ENCODE measurements at places on chromosomes 3 and 15.

DNA sequence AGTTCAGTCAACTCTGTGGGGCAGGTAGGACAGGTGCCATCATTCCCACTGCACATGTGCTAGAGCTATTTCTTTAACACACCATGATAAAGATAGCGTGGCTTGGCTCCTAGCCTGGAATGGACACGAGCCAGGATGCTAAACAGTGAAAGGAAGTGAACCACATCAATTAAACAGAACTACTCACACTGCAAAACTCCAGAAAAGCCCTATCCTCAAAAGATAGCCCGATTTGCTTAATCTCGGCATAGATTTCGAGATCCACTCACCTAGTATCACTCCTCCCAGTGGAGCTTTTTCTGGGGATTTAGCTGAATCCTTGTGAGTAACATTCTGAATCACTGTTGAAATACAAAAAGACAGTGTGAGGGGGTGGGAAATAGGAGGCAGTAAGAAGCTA is 118.0 kb downstream of the ABI3BP start:
- DNase-seq: peak; percentile 4

GRCh38 chr3:70959506-70960291 is 623.8 kb downstream of the FOXP1 start:
- DNase-seq: no peak

DNA sequence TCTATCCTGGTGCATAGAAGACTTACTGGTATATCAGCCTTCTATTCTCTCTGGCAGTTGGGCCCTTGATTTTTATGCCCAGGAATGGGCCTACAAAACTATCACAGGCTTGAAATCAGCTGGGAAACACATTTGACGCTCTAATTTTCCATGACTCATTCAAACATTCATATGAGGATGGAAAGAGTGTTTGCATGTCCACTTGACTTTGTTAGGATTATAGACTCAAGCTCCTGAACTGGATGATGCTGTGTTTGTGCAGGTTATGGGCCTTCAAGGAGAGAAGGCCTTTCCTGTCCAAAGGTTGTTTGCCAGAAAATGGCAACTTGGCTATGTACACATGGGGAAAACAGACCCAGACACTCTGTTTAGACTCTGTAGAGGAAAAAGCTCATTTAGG is 219.9 kb downstream of the GAP43 start:
- DNase-seq: no peak

- DNase-seq: no peak
Observed at GRCh38 chr3:64080616-64081234, 57.4 kb upstream of the PSMD6 start.

- DNase-seq: no peak
Observed at GRCh38 chr3:18723206-18723810, 298.2 kb upstream of the SATB1 start.

DNA sequence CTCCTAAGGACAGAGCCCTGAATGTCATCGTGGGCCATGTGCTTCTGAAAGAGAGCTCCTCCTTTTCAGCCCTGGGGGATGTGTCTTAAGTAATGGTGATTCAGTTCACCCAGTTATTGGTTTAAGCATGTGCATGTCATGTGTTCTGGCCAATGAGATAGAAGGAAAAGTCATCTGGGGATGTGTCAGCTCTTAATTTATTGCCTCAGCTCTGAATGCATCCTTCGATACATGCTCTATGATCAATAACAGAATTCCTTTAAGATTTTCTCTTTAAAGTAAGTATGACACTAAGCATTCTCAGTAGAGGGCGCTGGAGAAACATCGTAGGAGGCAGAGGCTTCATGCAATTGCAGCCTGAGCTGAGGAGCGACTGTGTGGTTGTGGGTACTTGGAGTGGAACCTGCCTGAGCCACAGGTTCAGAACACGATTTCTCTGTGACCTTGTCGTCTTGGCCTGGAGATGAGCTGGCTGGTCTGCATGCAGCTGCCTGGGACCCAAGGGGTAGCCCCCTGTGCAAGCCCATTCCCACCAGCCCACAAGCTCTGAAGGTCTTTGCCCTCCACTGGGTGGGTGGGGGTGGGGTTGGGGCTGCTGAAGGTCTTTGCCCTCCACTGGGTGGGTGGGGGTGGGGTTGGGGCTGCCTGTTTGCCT is 69.5 kb downstream of the C3orf38 start:
- peak; percentile 45 for DNase-seq

DNA sequence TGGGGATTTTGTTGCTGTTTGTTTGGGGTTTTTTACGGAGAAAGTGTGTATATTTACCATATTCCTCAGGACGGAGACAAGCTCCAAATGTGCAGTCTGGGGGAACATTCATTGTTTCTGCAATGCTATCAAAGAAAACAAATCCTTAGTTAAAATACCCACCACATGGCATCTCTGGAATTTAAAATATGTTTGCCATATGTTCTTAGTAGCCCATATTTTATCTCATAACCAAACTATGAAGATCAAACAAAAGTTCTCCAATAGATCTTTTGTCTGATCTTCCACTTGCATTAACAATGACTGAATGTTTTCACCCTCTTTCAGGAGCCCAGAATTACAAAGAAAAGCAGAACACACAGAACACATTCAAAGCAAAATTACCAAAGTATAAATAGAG is 35.3 kb downstream of the EFHB start:
- DNase-seq: peak; percentile 16

DNA sequence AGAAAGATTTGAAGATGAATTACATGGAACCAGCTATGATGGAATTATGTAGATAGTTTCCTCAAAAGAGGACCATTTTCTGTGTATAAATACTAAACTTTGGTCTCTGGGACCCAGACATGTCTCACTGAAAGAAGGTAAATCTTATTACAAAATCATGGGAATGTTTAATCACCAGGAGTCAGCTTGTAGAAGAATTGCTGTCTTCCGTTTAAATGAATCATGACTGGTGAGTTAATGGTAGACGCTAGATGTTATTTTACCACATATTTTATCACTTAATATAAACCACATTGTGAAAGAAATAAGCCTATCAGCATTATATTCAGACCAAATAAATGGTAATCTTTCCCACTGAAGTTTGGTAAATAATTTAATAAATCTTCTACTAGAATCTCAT is 322.3 kb upstream of the SUCLG2 start:
- peak; percentile 2 for DNase-seq

Measured in hepatic stellate cell (primary cell).